ENCODE measurements at places on chromosomes 3 and 15.

- no peak for DNase-seq
Measured at GRCh38 chr3:173750095-173750494, 352.6 kb downstream of the NLGN1 start.

- no peak for DNase-seq
Measured at GRCh38 chr15:101170568-101171350, 81.1 kb downstream of the CHSY1 start.

GRCh38 chr3:120432150-120432860 lies 18.5 kb downstream of the FSTL1 start:
- DNase-seq = no peak

- DNase-seq = no peak
Measured at GRCh38 chr3:196694941-196695848, 16.9 kb downstream of the CEP19 start.

DNA sequence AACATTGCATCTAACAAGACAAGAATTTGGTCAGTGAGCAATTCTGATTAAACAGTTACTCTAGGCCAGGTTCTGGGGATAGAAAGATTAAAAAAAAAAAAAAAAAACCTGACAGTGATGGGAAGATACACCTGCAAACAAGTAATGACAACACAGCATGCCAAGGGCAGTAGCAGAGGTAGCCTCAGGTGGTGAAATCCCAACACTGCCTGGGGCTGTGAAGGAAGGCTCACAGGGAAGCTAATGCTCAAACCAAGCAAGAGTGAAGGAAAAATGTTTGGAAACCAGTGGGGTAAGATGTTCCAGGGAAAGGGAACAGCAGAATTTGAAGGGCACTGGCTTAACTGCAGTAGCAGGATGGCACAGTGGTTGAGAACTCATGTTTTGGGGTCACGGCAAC lies 8.9 kb downstream of the RTP2 start:
- DNase-seq = no peak

GRCh38 chr15:94480289-94480834 lies 249.0 kb downstream of the MCTP2 start:
- DNase-seq = no peak

GRCh38 chr3:84100861-84101260 lies 857.9 kb upstream of the CADM2 start:
- no peak for DNase-seq

GRCh38 chr3:194571491-194572142 lies 61.6 kb downstream of the TMEM44 start:
- DNase-seq = no peak

- no peak for DNase-seq
Measured at GRCh38 chr3:40242216-40242615, 67.3 kb upstream of the EIF1B start.

- no peak for DNase-seq
Measured at GRCh38 chr3:120275618-120276017, 9.4 kb downstream of the GPR156 start.

DNA sequence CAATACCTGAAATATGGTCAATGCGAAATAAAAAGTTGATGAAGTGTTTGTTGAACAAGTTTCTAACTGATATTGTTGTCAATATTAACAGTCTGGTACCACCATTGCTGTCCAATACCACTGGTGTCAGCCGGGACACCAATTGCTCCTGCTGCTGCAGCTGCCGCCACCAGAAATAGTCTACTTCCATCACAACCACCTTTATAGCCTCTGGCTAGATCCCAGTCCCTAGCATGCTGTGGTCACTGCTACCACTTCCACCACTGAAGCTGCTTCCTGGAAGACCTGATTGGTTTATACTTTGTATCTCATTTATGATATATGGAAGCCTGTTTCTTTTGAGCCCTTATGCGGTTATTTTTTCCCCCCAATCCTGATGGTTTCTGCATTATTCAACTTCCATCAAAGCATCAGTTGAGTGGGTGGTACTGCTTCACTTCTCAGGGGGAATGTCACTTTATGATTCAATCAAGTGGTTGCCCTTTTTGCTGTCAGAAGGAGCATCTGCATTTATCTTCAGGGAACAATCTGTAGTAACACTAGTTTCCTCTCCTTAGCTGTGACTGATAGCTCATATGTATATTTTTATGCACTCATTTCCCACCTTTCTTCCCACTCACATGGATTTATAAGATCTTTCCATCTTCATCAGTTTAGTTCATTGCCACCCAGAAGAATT lies 11.7 kb downstream of the LNP1 start:
- DNase-seq = no peak

GRCh38 chr3:106281221-106281620 lies 412.4 kb upstream of the CBLB start:
- DNase-seq = no peak

DNA sequence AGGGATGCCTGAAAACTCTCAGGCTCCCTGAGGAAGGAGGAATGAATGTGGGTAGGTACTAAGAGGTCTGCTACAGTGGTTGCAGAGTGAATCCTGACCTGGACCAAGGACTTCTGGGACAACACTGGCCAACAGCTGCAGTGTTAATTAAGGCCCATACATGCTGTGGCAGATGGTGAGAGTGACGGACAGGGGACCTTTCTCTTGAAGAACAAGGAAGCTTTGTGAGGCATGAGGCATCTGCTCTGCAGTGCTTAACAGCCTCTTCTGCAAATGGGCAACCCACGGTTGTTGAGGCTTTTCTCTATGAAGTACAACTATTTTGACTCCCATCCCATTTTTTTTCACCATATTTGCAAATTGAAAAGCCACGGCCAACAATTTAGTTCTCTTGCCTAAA lies 26.6 kb upstream of the ACAN start:
- no peak for DNase-seq

DNA sequence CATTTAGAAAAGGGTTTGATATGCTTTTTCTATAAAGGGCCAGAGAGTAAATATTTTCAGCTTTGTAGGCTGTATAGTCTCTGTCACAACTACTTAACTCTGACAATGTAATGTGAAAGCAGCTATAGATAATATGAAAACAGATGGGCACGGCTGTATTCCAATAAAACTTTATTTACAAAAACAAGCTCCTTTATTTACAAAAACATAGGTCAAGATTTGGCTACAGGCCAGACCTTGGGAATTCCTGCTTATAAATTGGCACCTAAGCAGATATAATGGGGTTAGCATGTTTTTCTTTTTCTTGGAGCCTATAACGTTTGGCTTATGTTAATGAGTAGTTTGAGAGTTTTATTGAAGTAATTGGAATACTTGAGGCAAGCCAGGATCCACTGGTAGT lies 119.4 kb upstream of the CGNL1 start:
- DNase-seq = no peak

- no peak for DNase-seq
Measured at GRCh38 chr3:127613406-127613805, 15.2 kb downstream of the MCM2 start.

DNA sequence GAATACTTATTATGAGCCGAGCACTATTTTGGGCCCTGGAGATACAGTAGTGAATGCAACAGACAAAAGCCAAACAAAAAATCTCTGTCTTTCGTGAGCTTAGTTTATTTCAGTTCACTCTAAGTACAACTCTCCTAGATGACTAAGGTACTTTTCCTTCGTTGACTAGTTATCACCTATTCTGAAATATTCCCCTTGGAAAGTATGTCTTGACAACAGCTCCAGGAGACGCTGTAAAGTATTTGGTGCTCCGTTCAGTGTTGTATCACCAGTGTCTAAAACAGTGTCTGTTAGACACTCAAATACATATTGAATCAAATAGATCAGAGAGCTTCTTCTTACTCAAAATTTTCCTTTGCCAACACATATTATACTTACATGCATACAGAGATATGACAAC lies 119.6 kb downstream of the TFDP2 start:
- DNase-seq = no peak

- no peak for DNase-seq
Measured at GRCh38 chr15:84834229-84834955, 17.2 kb downstream of the ALPK3 start.

DNA sequence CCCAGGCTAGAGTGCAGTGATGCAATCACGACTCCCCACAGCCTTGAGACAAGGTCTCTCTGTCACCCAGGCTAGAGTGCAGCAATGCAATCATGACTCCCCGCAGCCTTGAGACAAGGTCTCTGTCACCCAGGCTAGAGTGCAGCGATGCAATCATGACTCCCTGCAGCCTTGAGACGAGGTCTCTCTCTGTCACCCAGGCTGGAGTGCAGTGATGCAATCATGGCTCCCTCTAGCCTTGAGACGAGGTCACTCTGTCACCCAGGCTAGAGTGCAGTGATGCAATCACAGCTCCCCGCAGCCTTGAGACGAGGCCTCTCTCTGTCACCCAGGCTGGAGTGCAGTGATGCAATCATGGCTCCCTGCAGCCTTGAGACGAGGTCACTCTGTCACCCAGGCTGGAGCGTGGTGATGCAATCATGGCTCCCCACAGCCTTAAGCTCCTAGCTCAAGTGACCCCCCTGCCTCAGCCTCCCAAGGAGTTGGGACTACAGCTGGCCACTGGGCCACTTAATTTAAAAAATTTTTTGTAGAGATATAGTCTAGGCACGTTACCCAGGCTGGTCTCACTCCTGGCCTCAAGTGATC lies 26.1 kb downstream of the TFRC start:
- no peak for DNase-seq

- DNase-seq = no peak
Measured at GRCh38 chr3:43081796-43082195, 24.1 kb downstream of the POMGNT2 start.

Data from activated T-helper 1 cell treated with Interleukin-2 at 50 U/mL for 16 hours (primary cell).